Activated CD8-positive, alpha-beta T cell treated with anti-CD3 and anti-CD28 coated beads, Interleukin-2, amount 10 ng/mL, durations not matched to agents 7 days and 5 days (primary cell): ENCODE measurements at places on chromosomes 2 and 18. TPM values are rescaled to one million over a fixed set of nuclear protein-coding genes. Genes with fewer than 3 reads are reported as not detected.
A peak's percentile ranks its signal among the peaks of the same experiment; 100 is the strongest.

DNA sequence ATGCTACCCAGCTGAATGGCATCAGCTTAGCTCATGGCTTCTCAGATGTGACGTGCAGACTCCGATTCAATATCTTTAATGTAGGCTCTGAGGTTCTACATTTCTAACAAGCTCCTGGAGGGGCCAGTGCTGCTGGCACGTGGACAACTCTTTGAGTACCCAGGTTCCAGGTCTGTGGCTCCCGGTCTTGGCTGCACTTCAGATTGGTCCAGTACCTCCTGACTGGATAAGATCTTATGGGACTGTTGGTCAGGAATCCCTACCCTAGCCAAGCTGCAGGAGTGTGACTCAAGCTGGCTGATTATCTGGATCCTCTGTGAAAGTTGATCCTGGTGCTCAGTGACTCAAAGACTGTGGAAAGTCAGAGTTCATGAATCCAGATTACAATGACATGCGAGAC is 222.1 kb downstream of the ANKRD30B start:
- DNase-seq = no peak

DNA sequence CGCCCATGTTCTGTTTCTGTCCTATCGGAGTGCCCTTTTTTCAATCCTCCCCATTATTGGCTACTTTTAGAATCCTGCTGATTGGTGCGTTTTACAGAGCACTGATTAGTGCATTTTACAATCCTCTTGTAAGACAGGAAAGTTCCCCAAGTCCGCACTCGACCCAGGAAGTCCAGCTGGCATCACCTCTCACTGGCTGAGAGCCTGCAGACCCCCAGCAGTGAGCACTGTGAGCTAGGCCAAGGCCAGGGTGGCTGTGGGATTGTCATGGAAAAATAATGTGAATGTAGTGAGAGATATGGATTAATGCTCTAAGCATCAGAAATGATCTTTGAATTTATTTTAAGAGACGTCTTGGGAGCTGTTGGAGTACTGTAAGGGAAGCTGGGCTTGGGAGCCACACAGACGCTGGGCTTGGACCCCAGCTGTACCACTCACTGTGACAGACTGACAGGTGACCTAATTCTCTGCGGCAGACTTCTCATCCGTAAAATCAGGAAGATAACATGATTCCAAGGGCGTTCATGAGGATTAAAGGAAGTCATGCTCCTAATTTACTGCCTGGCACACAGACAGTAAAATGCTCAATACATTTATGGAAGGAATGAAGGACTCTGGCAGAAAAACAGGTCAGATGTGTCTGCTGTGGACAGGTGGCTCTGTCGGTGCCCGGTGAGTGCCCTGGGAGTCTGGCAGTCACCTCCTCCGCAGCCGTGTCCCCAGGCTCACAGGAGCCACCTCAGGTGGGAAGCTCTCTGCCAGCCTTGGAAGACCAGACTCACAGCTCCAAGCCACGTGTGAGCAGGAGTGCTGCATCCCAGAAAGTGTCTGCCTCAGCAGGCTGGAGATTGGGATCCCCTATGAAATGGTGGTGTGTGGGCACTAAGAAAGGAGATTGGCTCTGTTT is 105.5 kb downstream of the FAM168B start:
- no peak for DNase-seq

DNA sequence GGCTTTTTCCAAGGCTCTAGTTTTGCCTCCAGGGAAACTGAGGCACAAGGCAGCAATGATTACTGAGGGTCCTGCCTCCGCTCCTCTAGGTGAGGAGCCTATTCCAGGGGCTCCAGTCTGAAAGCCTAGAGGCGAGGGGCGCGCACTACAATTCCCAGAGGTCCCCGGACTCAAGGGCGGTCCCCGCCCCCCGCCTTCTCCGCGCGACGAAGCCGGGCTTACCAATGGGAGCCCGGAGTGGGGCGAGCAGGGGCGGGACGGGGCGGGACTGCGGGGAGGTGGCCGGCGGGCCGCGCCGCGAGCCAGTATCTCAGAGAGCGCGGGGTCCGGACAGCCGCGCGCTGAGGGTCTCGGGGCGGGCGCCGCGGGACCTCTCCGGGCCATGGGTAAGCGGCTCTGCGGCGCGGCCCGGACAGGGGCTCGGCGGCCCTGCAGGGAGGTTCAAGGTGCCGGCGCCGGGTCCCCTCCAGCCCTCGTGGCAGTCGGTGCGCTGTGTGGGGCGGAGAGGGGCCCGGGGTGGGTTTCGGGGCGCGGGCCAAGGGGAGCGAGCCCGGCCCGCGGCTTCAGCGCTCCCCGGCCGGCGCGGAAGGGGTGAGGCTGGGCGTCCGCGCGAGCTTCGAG is at the start of gene ARID5A:
Gene ARID5A (plus strand): TSS at position 308 of the 621 bp plus-strand sequence. CDS start 75 bp downstream, at position 383.
- DNase-seq = peak; percentile 95

GRCh38 chr2:209411296-209411695 is 12.6 kb upstream of the MAP2 start:
- DNase-seq = no peak

DNA sequence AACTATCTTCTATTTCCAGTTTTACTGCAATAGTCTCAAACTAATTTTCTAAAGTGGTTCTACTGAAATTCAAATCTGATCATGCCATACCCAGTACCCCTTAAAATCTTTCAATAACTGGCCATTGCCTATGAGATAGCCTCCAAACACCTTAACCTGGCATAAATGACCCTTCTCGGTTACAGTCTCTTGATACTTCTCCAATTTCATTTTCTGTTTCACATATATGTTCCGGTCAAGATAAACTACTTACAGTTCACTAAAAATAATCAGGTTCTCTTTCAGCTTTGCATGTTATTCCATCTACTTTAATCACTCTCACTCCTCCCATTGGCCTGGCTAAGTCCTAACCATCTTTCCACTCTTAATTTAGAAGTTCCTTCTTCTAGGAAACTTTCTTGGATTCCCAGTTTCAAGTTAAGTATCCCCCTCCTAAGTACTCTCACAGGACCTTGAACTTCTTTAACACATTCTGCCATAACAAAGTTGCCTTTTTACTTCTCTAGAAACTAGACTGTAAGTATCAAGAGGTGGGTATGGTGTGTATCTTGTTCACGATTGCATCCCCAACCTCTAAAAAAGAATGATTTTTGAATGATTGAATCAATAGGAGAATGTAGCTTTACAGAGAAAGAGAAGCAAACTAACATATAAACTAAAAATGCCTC is 110.2 kb upstream of the RBBP8 start:
- no peak for DNase-seq

DNA sequence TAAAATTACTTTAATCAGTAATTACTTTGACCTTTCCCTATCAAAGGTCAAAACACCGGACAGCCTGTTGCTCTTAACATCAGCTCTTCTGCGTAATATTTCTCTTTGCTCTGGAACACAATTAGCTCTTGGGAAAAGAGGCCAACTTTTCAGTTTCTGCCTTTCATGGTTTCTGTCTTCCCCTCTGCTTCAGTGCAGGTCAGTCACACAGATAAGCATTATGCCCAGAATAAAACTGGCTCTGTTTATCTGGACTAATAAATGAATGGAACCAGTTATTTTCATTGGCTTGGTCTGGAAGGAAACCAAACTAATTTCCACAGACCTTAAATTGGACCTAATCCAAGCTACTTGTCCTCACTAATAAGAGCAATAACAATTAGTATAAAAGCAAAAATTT is 26.2 kb upstream of the GALNT3 start:
- no peak for DNase-seq

DNA sequence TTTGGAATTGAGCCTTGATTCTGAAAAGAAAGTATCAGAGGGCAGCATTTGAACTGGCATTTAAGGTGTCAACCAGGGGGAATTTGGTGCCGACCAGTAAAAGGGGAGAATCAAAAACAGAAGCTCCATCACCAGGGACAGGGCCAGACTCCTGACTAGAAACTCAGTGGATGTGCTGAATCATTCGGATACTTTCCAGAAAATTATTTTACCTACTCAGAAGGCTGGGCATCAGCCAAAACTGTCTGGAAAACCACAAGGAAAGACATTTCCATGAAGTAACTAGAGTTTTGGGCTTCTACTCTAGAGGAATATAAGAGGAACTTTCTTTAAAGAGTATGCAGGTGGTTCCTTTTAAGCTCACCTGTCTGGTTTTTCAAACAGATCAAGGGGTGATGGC is 756.6 kb downstream of the RNF144A start:
- no peak for DNase-seq

- DNase-seq = peak; percentile 1
Observed at GRCh38 chr2:2636813-2637212, 305.7 kb upstream of the MYT1L start.

- DNase-seq = no peak
Observed at GRCh38 chr18:76495006-76495370, at the start of gene ZNF516. Gene ZNF516, minus strand, starts transcription at chr18:76495242. Its CDS starts 52,188 bp downstream, at chr18:76443054.

- no peak for DNase-seq
Observed at GRCh38 chr2:5507367-5507766, 184.8 kb upstream of the SOX11 start.

- no peak for DNase-seq
Observed at GRCh38 chr2:150391779-150392178, 95.7 kb downstream of the RND3 start.

- no peak for DNase-seq
Observed at GRCh38 chr2:67048314-67048713, 348.8 kb upstream of the ETAA1 start.

Gene CABYR
- 0.97 TPM for total RNA-seq

Gene NEU4
- 0.45 TPM for total RNA-seq
